Activated T-cell treated with anti-CD3 and anti-CD28 coated beads, Interleukin-2, amount 50 U/mL, for 4 hours (primary cell): ENCODE measurements at places on chromosomes 12 and 14.

GRCh38 chr14:69614592-69614991 lies 3.2 kb downstream of the SUSD6 start:
- no peak for DNase-seq

GRCh38 chr12:117069926-117070900 lies 29.0 kb downstream of the TESC start:
- DNase-seq = no peak

DNA sequence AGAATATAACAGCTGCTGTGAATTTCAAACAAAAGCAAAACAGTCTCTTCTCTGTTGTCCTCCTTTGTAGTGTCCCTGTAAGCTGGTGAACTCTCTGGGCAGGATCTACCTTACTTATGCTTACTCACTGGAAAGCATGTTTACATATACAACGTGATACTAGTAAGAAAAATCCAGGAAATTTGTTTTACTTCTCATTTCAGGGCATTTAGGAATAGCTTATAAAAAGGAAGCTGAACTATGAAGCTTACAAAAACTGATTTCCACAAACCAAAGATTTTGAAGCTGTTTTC lies 311.0 kb downstream of the NOVA1 start:
- no peak for DNase-seq

DNA sequence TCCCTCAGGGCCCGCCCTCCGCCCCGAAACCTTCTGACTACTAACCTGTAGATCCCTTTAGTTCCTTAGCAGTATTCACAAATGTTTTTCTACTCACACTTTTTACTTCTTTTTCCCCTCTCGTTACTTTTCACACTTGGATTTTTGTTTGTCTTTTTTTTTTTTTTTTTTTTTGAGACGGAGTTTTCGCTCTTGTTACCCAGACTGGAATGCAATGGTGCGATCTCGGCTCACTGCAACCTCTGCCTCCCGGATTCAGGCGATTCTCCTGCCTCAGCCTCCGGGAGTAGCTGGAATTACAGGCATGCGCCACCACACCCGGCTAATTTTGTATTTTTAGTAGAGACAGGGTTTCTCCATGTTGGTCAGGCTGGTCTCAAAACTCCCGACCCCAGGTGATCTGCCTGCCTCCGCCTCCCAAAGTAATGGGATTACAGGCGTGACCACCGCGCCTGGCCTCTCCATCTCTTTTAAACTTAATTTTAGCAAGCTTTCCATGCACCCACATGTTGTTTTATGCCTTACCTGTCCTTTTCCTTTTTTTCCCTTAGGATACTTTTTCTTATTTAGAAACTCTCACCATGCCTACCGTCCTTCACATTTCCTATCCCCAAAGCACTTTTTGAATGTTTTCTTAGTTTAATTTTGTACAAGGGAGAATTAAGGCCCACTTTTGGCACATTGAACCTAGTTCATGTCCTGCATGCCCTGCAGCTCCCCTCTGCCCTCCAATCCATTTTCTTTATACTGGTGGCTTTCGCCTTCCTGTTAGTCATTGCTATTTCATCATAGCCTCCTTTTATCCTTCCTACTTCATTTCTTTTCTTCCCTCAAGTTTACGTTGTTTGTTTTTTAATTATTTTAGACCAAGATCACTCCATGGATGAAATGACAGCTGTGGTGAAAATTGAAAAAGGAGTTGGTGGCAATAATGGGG lies 1.1 kb downstream of the SP1 start:
- DNase-seq = no peak

DNA sequence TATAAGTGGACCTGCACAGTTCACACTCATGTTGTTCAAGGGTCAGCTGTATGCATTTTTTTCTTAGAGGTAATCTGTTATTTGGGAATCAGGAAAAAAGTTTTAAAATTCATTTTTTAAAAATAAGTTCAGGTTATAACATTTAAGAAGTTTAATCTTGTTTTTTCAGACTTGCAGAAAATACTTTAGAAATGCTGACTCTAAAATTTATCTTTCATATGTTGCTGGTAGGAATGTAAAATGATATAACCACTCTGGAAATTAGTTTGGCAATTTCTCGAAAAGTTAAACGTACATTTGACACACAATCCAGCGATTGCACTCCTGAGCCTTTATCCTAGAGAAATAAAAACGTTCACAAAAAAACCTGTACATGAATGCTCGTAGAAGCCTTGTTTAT lies 4.7 kb downstream of the VRK1 start:
- DNase-seq = no peak

GRCh38 chr14:105477660-105478397 lies 3.2 kb downstream of the CRIP2 start:
- peak; percentile 41 for DNase-seq

DNA sequence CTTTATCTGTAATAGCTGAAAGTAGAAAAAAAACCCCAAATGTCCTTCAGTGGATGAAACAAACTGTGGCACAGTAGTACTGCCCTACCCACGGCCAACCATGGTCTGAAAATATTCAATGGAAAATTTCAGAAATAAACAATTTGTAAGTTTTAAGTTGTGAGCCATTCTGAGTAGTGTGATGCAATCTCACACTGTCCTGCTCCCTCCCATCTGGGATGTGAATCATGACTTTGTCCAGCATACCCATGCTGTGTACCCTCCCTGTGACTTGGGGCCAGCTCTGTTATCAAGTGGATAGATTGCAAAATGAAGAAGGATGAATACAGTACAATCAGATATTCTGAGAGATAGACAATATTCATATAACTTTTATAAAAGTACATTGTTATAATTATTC lies 106.2 kb downstream of the SMOC1 start:
- no peak for DNase-seq

DNA sequence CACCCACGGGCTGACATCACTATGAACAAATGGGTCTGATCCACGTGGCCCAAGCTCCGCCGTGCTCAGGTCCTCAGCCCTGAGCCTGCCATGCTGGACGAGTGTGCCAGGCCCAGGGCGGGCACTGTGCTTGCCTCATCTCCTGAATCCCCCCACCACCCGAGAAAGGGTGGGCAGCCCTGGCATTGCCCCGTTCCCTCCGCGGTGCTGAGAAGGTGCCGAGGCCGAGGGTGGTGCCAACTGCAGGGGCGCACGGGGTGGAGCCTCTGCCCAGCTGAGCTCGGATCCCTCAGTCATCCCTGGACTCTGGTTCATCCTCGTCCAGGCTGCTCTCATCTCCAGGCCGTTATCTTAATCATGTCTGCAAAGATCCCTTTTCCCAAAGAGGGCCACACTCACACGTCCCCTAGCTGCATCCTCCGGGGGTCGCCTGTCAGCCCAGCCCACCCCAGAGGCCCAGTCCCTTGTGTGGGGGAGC lies 60.6 kb downstream of the NOC4L start:
- no peak for DNase-seq

DNA sequence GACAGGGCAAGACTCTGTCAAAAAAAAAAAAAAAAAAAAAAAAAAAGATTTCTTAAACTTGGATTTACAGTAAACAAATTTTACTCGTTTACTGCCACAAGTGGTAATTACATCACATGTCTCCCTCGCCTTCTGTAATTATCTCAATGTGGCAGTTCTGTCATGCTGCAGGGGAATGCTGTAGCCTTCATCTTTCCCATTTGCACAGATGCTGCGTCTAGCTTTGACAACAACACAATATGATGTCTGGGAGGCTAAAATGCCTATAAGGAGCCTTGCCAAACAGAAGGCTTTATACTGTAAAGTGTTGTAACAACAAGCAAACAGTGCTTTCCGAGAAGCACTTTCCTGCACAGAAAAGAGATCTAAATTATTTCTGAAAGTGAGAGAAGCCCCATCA lies 48.7 kb downstream of the ESR2 start:
- DNase-seq = no peak

DNA sequence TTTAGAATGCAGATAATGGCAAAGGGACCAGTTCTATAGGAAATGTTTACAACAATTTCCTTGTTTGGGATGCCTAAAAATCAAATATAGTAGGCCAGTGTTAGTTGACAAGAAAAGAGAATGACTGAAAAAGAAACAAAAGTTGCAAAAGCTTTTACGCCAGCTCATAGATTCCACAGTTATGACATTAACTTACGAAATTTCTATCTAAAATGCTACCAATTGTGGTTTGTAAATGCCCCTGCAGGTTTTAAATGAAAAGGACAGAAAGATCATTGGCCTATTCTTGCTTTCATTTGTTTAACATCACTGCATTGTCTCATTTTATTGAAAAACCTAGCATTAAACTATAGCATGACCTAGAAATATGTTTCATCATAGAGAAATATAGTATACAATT lies 345.8 kb downstream of the CCDC91 start:
- DNase-seq = no peak

DNA sequence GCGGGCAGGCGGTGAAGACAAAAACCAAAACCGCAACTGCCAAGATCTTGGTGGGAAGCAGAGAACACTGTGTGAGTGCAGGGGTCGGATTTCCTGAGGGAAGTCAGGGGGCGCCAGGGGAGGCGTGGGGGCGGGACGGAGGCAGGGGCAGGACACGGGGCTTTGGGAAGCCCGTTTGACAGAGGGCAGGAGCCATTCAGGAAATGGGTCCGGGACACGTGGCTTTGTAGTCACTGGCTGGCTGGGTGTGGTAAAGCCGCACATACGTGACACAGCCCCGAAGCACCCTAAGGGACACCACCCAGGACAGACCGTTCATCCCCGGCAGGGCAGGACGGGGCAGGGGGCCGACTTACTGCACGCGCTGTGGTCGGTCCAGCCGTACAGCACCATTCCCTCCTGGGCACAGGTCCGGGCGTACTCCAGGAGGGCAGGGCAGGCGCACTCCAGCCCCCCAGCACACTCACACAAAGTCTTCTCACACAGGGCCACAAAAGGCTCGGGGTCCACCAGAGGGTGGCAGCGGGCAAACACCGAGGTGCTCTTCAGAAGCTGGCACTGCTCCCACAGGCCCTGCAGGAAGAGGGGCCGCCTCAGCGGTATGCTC lies 49.4 kb downstream of the VWF start:
- DNase-seq = no peak

GRCh38 chr12:8033153-8034044 lies 883 bp downstream of the FOXJ2 start:
- DNase-seq = peak; percentile 50

DNA sequence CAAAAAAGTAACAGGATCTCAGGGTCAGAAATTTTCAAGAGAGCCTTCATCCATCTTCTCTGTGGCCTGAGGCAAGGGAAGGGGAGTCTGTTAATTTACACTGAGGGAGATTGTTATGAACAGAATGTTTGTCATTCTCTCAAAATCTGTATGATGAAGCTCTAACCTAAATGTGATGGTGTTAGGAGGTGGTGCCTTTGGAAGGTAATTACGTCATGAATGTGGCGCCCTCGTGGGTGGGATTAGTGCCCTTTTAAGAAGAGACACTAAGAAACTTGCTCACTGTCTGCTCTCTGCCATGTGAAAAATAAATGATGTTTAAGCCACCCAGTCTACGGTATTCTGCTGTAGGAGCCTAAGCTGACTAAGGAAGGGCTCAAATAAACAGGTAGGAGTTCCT lies 521.6 kb downstream of the SNAPC1 start:
- DNase-seq = no peak

GRCh38 chr14:24908592-24909236 lies 141.2 kb downstream of the STXBP6 start:
- DNase-seq = no peak

DNA sequence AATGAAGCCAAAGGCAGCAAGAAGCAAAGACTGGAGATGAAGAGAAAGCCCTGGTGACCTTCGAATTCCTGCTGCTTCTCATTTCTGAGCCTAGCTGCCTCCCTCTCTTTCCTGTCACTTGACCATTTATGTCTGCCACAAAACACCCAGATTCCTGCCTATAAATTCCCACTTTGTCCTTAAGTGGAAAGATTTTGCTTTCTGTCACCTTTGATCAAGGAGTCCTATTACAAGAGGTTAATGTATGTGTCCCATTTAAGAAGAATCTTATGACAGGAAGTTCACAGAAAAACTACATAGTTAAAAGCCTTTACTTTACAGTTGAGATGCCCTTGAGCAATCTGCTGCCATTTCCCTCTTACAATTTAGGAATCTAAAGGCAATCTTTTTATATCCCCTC lies 155.7 kb downstream of the GALC start:
- no peak for DNase-seq

GRCh38 chr12:97093187-97093683 lies 186.2 kb downstream of the NEDD1 start:
- no peak for DNase-seq

- no peak for DNase-seq
Measured at GRCh38 chr12:23055004-23055403, 430.0 kb downstream of the ETNK1 start.

GRCh38 chr12:54020591-54021405 lies 7.4 kb upstream of the HOXC6 start:
- no peak for DNase-seq

GRCh38 chr12:24020397-24021163 lies 71.1 kb upstream of the SOX5 start:
- DNase-seq = no peak

GRCh38 chr14:104641753-104642539 lies 37.4 kb upstream of the TMEM179 start:
- DNase-seq = no peak

- DNase-seq = no peak
Measured at GRCh38 chr14:100098171-100098570, 32.9 kb downstream of the EVL start.

DNA sequence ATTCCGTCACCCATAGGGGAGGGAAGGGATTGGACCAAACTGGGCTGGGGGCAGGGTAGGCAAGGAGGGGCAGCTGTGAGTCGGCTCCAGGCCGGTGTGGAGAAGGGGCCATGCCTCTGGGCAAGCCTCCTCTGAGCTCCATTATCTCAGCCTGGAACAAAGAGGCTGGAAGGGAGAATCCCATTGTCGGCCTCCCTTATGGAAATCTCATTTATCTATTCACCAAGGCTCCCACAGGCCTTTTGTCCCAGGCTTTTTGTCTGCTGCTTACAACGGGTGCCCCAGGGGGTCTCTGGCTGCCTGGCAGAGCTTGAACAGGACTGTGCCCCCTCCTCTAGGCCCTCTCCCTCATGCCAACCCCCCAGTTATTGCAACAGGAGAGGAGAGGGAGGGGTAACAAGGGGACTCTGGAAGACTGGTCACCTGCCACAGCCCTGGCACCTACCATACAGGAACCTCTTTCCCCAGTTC lies 19.5 kb downstream of the FIGNL2 start:
- no peak for DNase-seq

DNA sequence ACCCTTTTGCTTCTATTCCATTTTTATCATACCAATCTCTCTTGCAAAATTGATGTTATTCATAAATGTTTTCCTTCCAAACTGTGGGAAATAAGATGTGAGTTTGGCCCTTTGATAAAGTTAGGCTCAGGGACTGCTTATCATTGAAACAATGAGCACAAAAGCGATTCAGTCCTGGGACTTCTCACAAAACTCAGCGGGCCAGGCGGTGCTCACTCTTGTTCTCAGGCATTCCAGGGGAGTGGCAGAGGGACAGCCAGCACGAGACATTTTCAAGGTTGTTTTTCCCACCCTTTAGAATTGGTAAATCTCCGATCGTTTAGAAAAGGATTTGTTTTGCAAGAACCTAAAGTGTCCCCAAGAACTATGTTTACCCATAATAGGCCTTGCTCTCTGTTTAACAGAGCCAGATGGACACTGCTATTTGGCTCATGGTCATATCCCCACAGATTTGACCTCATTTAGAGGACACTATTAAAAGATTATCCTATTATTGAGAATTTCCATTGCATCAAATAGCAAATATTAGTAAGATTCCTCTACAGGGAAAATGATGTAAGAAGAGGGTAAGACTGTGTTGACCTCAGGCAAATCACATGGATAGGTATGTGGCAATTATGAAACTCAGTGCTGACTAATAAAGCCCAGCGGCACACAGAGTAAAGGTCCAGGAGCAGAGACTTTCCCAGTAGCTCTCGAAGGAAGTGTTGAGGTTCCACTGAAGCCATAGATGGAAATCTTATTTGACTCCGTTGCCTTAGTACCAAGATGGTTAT lies 102.7 kb upstream of the USP44 start:
- no peak for DNase-seq

- DNase-seq = no peak
Measured at GRCh38 chr14:51682411-51682810, 30.7 kb downstream of the FRMD6 start.
